ENCODE measurements at places on chromosomes 7 and 10. TPM values are rescaled to one million over a fixed set of nuclear protein-coding genes. Genes with fewer than 3 reads are reported as not detected.

- H3K4me3 ChIP-seq: no peak overlapping the region
- H3K36me3 ChIP-seq: no peaks in the 10 kb centered on the region
- H3K27ac ChIP-seq: no peak overlapping the region
- no peak for DNase-seq
Observed at GRCh38 chr10:30577048-30577447, 52.5 kb downstream of the LYZL2 start.

GRCh38 chr7:91514591-91514990, 250.4 kb downstream of the FZD1 start:
- DNase-seq: no peak
- no peaks in the 10 kb centered on the region for H3K27me3 ChIP-seq

GRCh38 chr7:5546626-5547025, 123.0 kb upstream of the TNRC18 start:
- DNase-seq: no peak
- no peaks in the 10 kb centered on the region for H3K36me3 ChIP-seq
- H3K27ac ChIP-seq: no peak overlapping the region
- peaks cover 10% of the 10 kb centered on the region for H3K4me1 ChIP-seq
- H3K4me3 ChIP-seq: no peak overlapping the region

DNA sequence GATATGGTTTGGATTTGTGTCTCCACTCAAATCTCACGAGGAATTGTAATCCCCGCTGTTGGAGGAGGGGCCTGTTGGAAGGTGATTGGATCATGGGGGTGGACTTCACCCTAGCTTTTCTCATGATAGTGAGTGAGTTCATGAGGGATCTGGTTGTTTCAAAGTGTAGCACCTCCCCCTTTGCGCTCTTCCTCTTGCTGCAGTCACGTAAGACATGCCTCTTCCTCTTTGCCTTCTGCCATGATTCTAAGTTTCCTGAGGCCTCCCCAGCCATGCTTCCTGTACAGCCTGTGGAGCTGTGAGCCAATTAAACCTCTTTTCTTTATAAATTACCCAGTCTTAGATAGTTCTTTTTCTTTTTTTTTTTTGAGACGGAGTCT, 17.1 kb downstream of the CDNF start:
- no peaks in the 10 kb centered on the region for H3K36me3 ChIP-seq
- DNase-seq: no peak
- peaks cover 15% of the 10 kb centered on the region for H3K4me1 ChIP-seq

DNA sequence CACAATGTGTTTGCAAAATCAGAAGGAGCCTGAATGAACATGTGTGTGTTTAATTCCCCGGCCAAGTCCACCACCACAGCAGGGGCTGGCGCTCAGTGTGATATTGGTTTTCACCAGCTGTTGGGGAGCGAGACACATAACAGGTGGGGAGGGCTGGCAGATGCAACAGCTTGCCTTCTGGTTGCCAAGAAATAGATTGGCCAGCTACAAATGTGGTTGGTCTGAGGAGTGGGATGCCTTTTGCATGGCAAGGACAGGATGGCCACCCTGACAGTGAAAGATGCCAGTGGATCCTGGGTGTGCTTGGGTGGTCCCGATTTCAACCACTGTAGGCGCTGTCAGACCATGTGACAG, 292.5 kb upstream of the FZD8 start:
- H3K36me3 ChIP-seq: no peaks in the 10 kb centered on the region
- no peak overlapping the region for H3K27ac ChIP-seq
- H3K4me3 ChIP-seq: no peak overlapping the region

- no peak overlapping the region for H3K27ac ChIP-seq
- no peak overlapping the region for H3K4me3 ChIP-seq
- DNase-seq: no peak
Observed at GRCh38 chr10:103504181-103504783, 10.8 kb downstream of the NEURL1 start.

- H3K4me1 ChIP-seq: no peaks in the 10 kb centered on the region
- H3K27me3 ChIP-seq: no peaks in the 10 kb centered on the region
- peak overlapping the region; percentile 57 for H3K27ac ChIP-seq
- H3K4me3 ChIP-seq: no peak overlapping the region
Observed at GRCh38 chr7:45506059-45506458, 68.1 kb upstream of the ADCY1 start.

DNA sequence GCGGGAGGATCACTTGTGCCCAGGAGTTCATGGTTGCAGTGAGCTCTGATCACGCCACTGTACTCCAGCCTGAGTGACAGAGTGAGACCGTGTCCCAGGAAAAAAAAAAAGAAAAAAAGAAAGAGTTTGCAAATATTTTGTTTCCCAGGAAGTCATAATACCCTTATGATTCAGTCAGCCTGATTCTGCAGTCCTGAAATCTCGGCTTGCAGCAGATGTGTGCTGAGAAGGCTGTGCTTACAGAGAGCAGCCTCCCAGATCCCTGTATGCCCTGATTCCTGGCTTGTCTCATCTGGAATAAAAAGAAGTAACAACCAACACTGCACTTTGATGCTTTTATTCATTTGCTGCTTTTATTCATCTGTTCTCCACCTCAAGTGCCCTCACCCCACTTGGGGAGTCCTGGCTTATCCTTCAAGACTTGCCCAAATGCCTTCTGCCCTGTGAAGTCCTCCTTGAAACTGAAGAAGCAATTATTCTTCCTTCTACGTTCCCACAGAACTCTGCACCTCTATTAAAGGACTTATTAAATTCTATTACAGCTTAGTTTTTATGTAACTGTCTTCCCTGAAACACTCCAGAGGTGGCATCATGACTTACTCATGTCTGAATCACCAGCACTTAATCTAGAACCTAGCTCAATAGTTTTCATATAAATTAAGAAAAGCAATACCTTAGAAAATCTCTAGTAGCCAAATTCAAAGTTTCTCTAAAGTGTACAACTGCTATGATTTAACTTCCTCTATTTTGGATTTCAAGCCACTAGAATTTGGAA, 27.7 kb upstream of the BPGM start:
- no peaks in the 10 kb centered on the region for H3K36me3 ChIP-seq
- no peaks in the 10 kb centered on the region for H3K4me1 ChIP-seq
- peaks cover 43% of the 10 kb centered on the region for H3K27me3 ChIP-seq
- H3K27ac ChIP-seq: no peak overlapping the region
- H3K4me3 ChIP-seq: no peak overlapping the region
- no peak for DNase-seq

DNA sequence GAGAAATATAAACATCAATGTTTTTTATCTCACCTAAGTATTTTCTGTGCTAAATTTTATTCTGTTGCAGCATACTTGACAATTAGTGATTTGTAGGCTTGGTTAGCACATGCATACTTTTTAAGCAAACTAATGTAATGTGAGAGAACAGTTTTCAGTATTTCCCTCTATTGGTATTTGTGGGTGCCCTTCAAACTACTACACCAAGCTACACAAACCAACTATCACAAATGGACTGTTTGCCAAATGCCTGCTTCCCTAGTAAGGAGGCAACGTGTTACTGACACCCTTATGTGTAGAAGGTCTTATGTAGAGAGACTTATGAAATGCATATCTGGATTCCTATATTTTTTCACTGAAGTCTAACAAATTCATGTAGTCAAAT, 98.4 kb upstream of the FZD1 start:
- H3K27ac ChIP-seq: peak overlapping the region; percentile 92
- DNase-seq: no peak
- H3K36me3 ChIP-seq: peaks cover 5% of the 10 kb centered on the region
- H3K4me1 ChIP-seq: peaks cover 35% of the 10 kb centered on the region

- H3K27me3 ChIP-seq: no peaks in the 10 kb centered on the region
- no peak overlapping the region for H3K4me3 ChIP-seq
- no peaks in the 10 kb centered on the region for H3K4me1 ChIP-seq
- DNase-seq: no peak
Observed at GRCh38 chr7:139603282-139603681, 79.8 kb downstream of the CLEC2L start.

DNA sequence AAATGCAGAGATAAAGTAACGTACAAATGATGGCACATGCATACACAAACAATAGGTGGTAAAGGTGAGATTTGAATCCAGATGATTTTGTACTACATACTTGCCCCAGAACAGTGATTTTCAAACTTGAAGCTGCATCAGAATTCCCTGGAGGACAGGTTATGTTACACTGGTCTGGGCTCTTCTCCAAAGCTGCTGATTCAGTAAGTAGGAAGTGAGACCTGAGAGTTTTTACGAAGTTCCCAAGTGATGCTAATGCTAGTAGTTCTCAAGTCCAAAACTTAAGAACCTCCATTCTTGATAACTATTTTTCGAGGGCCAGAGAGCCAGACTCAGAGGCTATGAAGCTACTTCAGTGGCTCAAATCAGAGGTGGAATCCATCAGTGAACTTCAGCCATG, 159.0 kb upstream of the POM121L12 start:
- H3K36me3 ChIP-seq: no peaks in the 10 kb centered on the region
- H3K4me3 ChIP-seq: no peak overlapping the region
- no peak for DNase-seq
- H3K4me1 ChIP-seq: no peaks in the 10 kb centered on the region

DNA sequence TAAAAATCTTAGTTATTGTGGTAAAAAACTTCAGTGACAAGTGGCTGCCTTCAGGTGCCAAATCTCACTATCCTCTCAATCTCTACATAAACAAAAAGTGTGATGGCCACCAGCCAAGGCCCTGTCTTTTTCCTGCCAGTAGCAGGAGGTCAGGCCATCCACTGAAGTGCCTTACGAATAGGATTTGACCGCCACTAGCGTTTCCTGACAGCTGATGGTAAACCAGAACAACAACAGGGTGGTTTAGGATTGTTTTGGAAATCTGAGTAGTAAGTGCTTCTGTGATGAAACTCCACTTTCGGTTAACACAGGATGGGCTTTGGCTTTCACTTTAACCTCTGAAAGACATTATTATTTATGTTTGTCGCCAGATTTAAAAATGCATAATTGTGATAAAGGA, 55.7 kb upstream of the OGDHL start:
- H3K4me3 ChIP-seq: no peak overlapping the region
- peaks cover 62% of the 10 kb centered on the region for H3K36me3 ChIP-seq
- H3K27me3 ChIP-seq: no peaks in the 10 kb centered on the region
- DNase-seq: no peak
- H3K4me1 ChIP-seq: no peaks in the 10 kb centered on the region

GRCh38 chr10:92432596-92432995, 141.3 kb downstream of the IDE start:
- H3K36me3 ChIP-seq: no peaks in the 10 kb centered on the region
- H3K4me3 ChIP-seq: no peak overlapping the region
- no peak overlapping the region for H3K27ac ChIP-seq
- H3K27me3 ChIP-seq: no peaks in the 10 kb centered on the region
- DNase-seq: no peak
- H3K4me1 ChIP-seq: no peaks in the 10 kb centered on the region

GRCh38 chr7:88191911-88192310, 27.9 kb downstream of the SRI start:
- H3K27ac ChIP-seq: no peak overlapping the region
- no peaks in the 10 kb centered on the region for H3K36me3 ChIP-seq
- H3K4me3 ChIP-seq: no peak overlapping the region

GRCh38 chr7:5685205-5685604, 96.3 kb downstream of the RNF216 start:
- no peak overlapping the region for H3K4me3 ChIP-seq
- peak overlapping the region; percentile 57 for H3K27ac ChIP-seq
- no peaks in the 10 kb centered on the region for H3K27me3 ChIP-seq
- peaks cover 34% of the 10 kb centered on the region for H3K36me3 ChIP-seq
- no peak for DNase-seq

GRCh38 chr10:31395695-31396094, 76.7 kb downstream of the ZEB1 start:
- H3K4me1 ChIP-seq: peaks cover 15% of the 10 kb centered on the region
- peaks cover 12% of the 10 kb centered on the region for H3K36me3 ChIP-seq
- H3K27me3 ChIP-seq: no peaks in the 10 kb centered on the region
- no peak overlapping the region for H3K4me3 ChIP-seq

DNA sequence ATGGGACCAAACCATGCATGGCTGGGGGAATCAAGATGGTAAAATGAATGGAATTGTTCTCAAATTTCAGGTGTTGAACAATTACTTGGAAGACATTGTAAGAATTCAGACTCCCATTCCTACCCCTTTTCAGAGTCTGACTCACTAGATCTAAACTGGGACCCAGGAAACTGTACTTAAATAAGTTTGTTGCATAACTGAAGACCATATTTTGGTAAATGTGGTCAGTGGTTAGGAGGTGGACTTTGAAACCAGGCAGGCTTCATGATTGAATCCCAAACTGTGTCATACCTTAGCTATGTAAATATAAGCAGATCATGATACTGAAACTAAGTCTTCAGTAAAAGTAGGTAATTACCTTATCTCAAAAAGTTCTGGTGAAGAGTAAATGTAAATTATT, 41.7 kb downstream of the ZWINT start:
- DNase-seq: no peak
- no peaks in the 10 kb centered on the region for H3K36me3 ChIP-seq
- H3K4me1 ChIP-seq: no peaks in the 10 kb centered on the region
- H3K4me3 ChIP-seq: no peak overlapping the region

- H3K36me3 ChIP-seq: no peaks in the 10 kb centered on the region
- peaks cover 7% of the 10 kb centered on the region for H3K4me1 ChIP-seq
- no peak for DNase-seq
Observed at GRCh38 chr10:98321186-98321780, 53.3 kb upstream of the LOXL4 start.

The CLDN4 gene
- not detected for total RNA-seq

The SSC4D gene
- 0.55 TPM for total RNA-seq

The PTN gene
- not detected for total RNA-seq

The NRCAM gene
- total RNA-seq: 2.2 TPM

The FLNC gene
- total RNA-seq: not detected

The KIAA1217 gene
- 0.71 TPM for total RNA-seq

The LIPN gene
- 0.27 TPM for total RNA-seq

Measured in activated B cell treated with CpG ODN at 0.5 μM for 24 hours (primary cell).